CD8-positive, alpha-beta T cell (primary cell): ENCODE measurements at places on chromosomes 16 and 17.

DNA sequence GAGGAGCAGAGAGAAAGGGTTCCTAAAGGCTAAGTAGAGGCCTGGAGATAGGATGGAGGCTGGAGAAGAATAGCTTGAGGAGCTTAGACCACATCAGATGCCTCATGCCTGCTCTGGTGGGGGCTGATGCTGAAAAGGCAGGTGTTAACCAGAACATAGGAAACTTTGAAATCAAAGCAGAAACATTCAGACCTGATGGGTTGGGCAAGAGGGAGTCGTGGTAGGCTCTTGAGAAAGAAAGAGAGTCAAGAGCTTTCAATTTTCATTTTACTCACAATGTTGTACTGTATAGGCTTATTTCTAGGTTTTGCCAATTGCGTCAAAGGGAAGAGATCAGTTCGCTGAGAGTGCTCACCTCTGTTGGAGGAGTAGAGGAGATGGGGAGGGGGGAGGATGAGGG lies 406.6 kb upstream of the SALL1 start:
- no peak for DNase-seq

GRCh38 chr17:37671824-37672547 lies 28.7 kb upstream of the DDX52 start:
- DNase-seq = no peak

DNA sequence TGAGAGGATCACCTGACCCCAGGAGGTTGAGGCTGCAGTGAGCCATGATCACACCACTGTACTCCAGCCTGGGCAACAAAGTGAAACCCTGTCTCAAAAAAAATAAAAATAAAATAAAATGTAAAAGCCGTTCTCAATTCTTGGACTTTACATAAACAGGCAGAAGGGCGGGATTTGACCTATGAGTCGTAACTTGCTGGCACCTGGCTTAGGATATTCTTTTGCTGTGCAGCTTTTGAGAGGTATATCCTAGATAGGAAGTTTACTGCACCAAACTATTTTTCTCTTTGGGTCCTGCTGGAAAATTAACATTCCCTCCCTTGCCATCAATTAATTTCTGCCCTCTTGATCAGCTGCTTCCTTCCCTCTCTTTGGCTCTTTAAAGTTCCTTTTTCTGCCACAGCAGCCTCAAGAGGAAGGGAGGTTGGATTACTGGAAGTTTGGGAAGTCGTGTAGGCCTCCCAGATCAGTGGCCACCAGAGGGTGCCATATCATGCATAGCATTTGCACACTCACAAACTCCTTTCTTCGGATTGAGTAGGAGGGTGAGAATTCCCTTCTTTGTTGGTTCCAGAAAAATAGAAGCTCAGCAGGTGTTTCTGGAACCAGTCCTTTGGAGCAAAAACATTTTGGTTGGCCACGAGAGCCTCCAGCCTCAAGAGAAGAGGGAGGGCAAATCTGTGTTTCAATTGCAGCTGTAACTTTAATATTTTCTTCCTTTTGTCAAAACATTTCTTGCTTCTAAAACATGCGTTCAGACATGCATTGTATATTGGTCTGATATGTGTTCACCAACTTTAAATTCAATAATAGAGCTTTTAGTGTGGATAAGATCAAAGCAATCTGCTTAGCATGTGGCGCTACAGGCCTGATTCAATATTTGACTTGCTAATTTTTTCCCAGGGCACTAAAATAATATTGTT lies 147.3 kb downstream of the CCDC182 start:
- no peak for DNase-seq

DNA sequence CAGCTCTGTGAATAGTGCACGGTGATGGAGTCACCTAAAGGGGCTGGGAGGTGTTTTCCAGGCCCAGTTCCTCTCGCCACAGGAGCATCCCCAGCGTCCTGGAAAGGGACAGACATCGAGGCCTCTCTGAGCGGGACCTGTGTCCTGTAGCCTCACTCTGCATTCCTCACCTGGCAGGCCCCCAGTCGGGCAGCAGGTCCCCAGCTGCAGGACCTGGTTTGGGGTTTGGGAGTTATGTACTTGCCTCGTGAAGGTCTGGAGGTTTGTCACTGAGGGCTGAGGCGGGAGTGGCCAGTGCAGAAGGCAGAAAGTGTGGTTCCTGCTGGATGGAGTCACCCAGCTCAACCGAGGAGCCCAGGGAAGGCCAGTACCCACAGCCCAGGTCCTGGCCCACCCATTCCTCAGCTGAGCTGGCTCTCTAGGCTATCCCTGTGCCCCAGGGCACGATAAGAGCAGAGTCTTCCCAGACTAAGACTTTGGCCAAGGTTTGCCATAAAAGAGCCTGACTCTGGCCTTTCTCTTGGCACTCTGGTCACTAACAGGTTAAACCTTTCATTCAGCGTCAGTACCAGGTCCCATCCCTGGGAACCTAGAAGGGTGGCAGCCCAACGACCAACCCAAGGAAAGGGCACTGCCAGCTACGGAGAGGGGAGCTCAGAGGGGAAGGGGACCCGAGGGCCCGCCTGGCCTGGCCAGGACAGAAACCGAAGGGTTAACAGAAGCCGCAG lies 24.4 kb downstream of the TBX4 start:
- no peak for DNase-seq

DNA sequence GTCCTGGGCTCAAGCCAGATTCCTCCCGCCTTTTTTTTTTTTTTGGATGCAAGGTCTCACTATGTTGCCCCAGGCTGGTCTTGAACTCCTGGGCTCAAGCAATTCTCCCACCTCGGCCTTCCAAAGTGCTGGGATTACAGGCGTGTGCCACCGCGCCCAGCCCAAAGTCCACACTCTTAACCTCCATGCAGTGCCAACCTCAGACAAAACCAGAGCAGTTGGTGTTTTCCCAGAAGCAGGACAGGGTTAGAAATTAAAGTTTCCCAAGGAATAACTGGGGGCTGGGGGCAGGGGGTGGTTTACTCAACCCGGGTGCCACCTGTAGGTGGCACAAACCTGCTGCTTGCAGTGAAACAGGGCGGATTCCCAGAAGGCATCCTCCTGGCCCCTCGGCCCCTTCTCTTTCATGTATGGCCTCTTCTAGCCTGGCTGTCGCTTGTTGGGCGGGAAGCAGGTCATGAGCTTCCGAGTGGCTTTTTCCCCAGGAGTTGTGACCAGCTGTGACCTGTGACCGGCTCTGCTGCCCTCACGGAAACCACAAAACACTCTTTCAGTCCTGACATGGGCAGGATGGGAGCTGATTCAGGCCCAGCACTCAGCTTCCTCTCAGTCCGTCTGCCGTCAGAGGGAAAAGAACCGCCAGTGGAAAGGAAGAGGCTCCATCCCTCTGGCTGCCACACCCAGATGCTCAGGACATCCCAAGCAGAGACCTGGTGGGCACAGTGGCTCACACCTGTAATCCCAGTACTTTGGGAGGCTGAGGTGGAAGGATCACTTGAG lies 25.6 kb upstream of the USP7 start:
- DNase-seq = no peak

- no peak for DNase-seq
Measured at GRCh38 chr16:66487580-66488275, 60.6 kb downstream of the BEAN1 start.
